ENCODE measurements at places on chromosomes 7 and 10.

DNA sequence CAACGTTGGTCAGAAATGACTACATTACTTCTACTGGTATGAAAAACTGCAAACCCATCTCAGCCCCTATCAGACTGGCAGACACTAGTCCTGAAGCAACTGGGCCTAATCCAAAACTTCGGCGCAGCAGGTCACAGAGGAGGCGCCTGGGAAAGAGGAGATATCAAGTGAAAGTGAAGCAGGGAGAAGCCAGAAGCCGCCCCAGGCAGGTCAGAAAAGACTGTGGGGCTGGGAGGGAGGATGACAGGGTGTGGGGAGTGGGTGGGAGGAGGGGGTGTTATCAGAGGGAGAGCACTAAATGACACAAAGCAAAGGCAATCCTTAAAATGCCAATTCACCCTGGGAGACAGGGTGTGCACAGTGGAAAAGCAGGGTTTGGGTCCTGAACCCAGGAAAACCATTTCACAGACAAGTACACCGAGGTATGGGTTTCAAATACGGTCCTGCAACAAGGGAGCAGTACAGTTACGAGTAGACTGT, 731 bp downstream of the CHCHD3 start:
- peak; percentile 21 for DNase-seq

DNA sequence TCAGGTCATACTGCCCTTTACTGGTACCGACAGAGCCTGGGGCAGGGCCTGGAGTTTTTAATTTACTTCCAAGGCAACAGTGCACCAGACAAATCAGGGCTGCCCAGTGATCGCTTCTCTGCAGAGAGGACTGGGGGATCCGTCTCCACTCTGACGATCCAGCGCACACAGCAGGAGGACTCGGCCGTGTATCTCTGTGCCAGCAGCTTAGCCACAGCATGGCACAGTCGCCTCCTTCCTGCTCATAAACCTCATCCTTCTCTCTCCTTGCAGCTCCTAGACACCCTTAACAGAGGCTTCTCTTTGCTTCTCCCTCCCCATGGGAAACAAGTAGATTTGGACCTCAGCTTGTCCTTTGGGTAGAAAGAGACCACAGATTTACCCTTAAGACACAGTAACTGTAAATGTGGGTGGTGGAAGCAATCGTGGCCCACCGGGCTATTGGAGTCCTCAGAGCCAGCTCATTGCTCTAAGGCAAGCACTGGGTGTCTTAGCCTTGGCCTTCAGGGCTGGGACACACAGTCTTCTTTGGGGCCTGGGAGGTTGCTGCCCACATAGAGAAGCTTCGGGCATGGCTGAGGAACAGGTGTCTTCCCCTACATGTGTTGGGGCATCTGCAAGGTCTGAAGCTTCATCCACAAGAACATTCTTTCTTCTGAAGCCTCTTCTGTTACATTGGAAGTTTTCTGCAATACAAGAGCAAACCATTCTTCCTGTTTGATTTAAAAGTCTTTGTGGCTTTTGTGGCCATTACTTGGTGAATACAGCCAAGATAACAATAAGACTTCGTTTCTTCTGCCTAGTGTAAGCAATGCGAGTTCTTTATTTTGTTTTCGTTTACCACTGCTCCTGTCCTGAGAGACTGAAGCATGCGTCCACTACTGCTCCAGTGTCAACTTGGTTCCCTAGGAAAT, 95.5 kb upstream of the PRSS58 start:
- DNase-seq, result no peak

DNA sequence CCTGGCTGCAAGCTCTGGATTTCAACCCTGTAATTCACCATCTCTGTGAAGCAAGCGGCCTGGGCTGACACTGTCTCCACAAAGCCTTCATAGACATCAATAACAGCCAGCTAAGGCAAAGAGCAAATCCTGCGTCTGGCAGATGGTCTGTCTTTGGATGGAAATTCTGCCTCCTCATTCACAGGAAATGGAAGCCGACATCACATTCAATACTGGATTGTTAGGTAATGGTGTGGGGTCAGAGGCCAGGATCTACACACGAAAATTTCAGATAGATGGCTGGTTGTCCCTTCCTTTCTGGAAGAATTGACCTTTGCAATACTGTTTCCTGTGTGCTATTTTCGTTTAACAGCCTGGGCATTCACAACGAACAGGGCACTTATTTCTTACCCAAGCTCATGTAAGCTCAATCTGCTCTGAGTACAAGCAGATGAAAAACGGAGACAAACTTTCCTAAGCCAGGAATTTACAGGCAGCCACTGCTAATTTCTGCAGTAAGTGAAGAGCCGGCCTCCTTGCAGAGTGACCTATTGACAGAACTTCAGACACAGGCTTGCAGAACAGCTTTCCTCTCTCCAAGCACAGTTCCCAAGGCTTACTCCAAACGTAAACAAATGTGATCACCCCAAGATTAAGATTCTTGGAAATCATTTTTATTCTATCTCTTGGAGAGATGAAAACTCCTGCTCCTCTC, 3.1 kb upstream of the ADAM12 start:
- DNase-seq, result no peak

GRCh38 chr7:38383281-38383680, 109.8 kb upstream of the TARP start:
- DNase-seq, result no peak

- no peak for DNase-seq
Observed at GRCh38 chr7:17638727-17639126, 301.6 kb downstream of the SNX13 start.

DNA sequence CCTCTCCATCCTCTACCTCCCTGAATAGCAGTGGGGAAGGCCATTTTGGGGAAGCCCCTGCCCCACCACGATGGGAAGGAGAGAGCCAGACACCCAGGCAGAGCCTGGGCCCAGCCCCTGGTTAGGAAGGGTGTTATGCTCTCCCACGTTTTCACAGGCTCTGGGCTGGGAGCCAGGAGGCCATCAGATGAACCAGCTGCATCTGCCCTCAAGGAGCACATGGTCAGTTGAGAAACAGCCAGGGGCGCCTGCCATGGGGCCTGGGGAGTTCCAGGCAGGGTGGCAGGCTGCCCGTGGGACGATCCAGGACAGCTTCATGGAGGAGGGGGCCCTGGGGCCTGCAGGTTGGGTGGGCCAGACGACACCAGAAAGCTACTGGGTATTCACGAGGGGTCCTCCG, 47.5 kb downstream of the CAMK2B start:
- no peak for DNase-seq

- no peak for DNase-seq
Observed at GRCh38 chr10:49549640-49550346, 10.9 kb upstream of the ERCC6 start.

DNA sequence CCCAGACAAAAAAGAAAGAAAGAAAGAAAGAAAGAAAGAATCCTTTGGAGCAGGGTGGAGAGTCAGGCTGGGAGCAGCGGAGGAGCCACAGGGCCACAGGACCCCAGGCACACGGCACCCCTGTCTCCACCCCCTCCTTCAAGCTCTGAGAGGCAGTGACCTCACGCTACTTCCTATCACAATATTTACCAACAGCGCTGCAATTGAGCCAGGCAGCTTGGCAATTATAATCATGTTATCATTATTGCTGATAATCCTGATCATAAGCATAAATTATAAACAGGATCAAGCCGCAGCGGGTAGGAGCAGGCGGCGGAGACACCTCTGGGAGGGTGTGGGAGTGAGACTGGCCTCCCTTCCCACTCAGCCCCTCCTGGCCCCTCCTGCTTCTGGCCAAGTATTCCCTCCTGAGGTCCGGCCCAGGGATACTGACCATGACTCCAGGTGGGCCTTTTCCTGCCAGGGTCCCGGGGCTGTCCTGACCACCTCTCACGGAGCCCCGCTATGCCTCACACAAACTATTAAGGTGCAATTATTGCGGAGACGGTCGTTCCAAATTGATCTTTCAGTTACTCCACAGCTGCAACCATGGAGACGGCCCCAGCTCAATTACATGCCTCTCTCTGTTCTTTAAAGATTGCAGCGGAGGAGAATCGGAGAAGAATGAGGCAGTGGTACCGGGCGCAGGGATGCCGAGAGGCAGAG, 10.0 kb upstream of the GTF2IRD1 start:
- DNase-seq, result no peak

DNA sequence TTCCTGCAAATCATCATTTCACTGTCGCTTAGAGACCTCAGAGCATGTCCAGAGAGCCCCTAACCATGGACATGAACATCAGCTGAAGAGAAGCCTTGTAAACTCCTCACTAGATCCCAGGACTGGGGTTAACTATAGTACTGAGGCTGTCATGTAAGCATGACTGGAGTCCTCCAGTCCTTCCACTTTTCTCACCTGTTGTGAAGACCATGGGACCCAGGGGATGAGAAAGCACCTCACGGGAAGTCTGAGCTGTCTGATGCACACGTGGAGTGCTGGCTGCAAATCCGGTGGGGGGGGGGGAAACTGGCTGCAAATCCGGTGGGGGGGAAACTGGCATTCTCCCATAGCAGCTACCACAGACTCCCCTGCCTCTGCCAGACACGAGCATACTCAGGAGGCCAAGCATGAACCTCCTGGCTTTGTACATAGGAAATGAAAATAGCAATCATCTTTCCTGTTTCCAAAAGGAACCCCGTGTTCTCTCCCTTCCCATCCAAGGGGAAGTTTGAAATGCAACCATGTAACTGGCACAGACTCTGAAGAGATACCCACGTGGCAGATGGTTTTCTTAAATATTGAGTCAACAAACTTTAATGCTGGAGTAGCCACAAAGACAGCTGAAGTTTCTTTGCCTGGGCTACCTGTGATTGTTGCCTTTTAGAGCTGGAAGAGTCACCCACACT, 261.4 kb downstream of the ZMYND11 start:
- DNase-seq, result no peak

GRCh38 chr10:130233426-130233825, 97.2 kb downstream of the GLRX3 start:
- no peak for DNase-seq

GRCh38 chr7:135170274-135170997, at the start of gene CYREN:
Gene CYREN, minus strand, starts transcription at chr7:135170707. Its CDS starts 1,785 bp downstream, at chr7:135168922.
- DNase-seq, result peak; percentile 93

GRCh38 chr10:132507409-132507955, 30.1 kb upstream of the INPP5A start:
- no peak for DNase-seq

DNA sequence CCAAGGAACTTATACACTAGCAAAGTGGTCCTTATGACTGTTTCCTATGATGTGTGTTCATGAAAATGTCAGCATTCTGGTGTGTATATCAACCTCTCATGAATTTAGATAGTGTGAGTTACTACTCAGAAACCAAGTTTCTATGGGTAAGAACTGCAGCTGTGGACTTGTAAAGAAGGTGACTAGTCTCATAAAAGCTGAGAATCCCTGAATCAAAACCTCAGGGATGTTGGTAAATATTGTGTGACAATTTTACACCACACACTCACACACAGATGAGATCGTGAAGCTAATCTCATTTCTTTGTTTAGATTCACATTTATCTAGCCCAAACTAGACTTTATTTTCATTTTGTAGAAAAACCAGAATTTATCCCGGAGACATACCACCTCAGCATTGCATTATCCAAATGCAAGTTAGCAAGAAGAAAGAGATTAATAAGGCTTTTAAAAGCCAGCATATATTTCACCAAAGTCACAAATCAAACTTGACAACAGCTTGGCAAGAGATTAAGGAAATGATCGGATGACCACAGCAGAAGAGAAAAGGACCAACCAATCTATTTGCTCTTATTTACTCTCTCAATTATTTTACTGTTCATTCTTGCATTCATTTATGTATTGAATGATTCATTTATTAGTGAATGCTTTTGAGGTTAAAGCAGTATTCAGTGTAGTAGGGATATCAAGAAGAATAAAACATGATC, 92.9 kb downstream of the PLXDC2 start:
- DNase-seq, result no peak

GRCh38 chr7:149496642-149497391, 792 bp downstream of the ZNF746 start:
- DNase-seq, result peak; percentile 51

DNA sequence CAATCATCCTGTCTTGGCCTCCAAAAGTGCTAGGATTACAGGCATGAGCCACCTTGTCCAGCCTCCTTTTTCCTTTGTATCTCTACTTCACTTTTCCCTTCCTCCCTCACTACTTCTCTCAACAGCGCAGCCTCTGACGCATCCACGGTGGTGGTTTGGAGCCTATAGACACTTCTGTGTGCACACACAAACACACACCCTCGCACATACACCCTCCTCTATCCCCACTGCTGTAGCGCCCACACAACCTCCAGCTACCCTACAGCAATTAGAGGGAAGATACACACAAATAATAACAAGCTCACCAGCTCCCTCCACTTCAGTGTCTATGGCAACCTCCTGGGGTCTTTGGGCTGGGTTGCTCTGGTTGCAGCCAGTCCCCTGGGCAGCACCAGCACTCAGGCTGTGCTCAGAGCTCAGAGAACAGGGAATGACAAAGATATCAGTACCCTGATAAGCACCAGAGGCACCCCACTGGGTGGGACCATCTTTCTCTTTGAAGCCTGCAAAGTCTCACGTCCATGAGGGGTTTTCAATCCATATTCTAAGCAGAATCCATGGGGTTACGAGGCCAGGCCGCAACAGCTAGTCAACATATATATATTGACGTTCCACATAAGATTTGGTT, 3.3 kb upstream of the CAMK2G start:
- DNase-seq, result no peak

DNA sequence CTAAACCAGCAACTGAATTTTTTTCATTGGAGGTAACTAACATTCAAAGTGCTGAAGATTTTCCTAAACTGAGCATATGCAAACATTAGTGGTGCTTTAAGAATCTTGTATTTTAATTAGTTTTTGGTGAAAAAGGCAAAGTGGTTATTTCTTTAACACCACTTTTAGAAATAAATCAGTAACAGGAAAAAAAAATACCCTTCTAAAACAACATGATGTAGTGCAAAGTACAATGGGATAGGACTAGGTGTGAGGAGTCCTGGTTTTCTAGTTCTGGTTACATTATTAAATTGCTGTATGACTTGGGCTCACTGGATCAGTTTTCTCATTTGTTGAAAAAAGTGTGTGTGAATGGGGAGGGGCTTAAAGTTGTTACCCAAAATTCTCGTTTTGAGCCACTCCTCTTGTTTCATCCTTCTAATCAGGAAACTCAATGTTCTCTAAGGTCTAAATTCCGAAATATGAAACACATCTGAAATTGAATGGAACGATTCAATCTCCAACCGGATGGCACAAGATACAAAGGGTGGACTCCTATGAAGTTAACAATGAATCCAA, 1.8 kb downstream of the WASL start:
- no peak for DNase-seq

DNA sequence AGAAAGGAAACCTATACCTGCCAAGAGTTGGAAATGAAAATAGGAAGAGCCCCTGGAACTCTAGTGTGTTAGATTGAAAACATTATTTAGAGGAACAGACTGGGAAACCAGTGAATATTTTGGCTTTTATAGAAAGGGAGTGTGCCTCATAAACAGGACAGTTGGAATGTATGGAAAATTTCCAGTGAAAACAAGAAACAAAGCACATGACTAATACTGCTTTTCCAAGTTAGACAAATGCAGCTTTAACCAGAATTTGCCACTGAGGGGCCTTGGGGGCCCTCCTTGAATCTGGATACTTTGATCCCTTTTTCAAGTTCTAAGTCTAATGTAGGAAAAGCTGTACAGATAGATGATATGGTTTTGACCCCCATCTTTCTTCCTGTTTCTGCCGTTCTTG, 21.2 kb downstream of the ITGB8 start:
- DNase-seq, result no peak

All from activated CD4-positive, alpha-beta T cell treated with anti-CD3 and anti-CD28 coated beads, Interleukin-2, amount 50 U/mL, for 48 hours (primary cell).